ENCODE measurements at places on chromosomes 5 and 9. TPM values are rescaled to one million over a fixed set of nuclear protein-coding genes. Genes with fewer than 3 reads are reported as not detected.
A peak's percentile ranks its signal among the peaks of the same experiment; 100 is the strongest.

- DNase-seq: no peak
These were observed 50.3 kb downstream of the RXRA start for GRCh38 chr9:134376386-134377142.

DNA sequence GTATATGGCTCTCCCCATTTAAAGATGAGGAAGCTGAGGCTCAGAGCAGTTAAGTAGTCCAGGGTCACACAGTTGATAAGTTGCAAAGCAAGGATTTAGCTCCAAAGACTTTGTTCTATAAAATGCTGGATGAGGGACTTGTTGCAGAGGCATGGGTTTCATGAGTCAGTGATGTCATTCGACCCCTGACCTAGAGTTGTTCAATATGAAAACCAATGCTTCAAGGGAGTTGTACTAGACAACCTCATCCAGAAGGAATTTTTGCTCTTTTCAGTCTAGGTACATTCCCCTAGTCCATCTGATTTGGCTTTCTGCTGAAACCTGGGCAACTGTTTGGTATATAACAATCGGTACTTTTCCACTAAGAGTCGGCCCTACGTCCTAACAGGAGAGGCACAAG is 550.4 kb downstream of the EBF1 start:
- DNase-seq: no peak

- no peak for DNase-seq
These were observed 2.1 kb upstream of the SMAD5 start for GRCh38 chr5:136130581-136130980.

- no peak for DNase-seq
These were observed 1104.8 kb upstream of the C9orf72 start for GRCh38 chr9:28678097-28678496.

DNA sequence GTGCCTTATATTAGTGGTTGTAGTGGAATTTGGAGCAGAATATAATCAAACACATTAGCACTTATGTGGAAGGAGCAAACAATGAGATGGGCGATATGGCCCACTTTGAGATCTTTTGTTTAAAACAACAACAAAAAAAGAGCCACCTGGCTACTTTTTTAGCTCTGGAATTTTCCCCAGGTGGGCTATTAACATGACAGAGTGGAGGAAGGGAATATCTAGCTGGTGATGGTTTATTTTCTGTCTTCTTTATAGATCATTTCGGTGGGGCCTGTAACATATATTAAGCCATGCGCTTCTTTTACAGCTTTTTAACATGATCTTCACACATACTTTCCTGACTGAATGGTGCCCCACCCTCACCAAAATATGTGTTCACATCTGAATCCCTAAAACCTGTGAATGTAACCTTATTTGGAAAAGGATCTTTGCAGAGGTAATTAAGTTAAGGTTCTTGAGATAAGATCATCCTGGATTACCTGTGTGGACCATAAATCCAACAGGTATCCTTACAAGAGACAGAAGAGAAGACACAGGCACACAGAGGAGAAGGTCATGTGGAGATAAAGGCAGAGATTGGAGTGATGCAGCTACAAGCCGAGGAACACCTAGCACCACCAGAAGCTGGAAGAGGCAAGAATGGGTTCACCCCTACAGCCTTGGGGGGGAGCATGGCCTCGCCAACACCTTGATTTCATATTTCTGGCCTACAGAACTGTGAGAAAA is 16.6 kb upstream of the ENTREP1 start:
- no peak for DNase-seq

DNA sequence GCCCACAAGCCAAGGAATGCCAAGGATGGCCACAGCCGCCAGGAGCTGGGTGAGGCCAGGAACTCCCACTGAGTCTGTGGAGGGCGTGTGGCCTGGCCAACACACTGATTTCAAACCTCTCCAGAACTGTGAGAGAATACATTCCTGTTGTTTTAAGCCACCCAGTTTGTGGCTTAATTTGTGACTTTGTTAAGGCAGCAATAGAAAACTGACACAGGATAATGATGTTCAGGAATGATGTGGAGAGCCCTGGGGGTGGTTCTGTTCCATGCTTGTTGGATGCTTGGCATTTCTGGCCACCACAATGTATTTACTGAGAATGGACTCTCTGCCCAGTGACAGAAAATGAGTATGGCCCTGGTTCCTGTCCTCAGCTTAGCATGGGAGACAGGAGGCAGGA is 82.8 kb downstream of the DAP start:
- no peak for DNase-seq

GRCh38 chr5:125409861-125410536 is 663.6 kb upstream of the ZNF608 start:
- DNase-seq: no peak

The SLC1A3 gene
- total RNA-seq: 7.9 TPM

DNA sequence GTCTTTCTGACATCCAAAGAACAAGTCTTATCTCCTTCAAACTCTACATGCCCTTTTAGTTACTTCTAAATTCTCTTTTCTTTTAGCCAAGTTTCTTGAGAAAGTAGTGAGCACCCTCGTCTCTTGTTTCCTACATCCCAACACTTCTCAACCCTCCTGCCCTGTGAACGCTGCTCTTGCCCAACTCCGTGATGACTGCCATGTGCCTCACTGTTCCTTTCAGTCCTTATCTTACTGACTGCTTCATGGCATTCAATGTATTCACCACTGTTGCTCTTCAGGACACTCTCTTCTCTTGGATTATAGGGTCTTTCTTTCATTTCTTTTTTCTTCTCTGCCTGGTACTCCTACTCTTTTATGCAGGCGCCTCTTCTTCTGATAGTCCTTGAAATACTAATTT is 14.8 kb downstream of the C9 start:
- DNase-seq: no peak

- no peak for DNase-seq
These were observed 105.1 kb downstream of the CEMIP2 start for GRCh38 chr9:71663216-71663615.

The FBP1 gene
- total RNA-seq: 6.5 TPM

The NUP214 gene
- 47.6 TPM for total RNA-seq

The ZMAT2 gene
- 75.9 TPM for total RNA-seq

DNA sequence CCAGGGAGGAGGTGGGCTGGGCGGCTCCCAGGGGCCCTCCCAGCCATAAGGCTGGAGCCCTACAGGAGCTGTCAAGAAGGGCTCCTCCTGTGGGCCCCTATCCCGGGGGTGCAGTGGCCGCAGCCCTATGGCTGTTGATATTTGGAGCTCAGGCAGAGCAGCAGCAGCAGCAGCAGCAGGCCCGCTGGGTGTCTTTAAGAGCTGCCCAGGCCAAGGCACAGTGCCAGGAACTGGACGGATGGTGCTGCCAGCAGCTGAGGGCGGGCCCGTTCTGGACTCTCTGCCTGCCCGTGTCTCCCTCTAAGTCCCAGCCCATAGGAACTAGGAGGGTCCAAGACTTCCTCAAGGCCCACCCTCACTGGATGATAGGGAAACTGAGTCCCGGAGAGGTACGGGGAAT is 3.6 kb downstream of the AK1 start:
- no peak for DNase-seq

DNA sequence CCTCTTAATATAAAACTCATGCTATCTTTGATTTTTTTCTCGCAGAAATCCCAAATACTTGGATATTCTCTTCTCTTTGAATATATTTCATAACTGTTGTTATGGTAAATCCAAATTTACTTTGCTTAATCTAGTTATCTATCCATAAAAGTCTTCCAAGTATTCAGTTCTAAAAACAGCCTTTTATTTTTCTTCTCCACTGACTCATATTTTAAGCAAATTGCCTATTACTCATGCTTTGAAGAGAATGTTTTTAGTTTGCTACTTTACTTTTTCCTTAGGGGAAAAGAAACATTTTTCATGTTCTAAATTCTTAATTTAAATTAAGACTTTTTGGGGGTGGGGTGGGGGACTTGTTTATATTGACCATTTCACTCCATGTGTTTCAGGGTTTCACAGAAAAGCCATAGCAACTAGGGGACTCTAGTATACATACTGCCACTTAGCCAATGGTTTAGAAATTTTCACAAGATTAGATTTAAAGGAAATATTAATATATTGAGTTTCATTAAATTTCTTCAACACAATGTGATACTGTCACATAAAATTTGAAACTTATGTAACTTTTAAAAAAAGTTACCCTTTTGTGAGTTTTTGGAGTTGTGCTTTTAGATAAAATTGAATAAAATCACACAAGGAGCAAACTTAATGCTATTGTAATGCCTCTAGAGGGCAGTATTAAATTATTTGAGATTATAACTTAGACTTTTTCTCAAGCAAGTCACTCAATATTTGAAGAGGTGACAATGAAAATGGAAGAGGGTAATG is 545.8 kb upstream of the ARRDC3 start:
- DNase-seq: no peak

DNA sequence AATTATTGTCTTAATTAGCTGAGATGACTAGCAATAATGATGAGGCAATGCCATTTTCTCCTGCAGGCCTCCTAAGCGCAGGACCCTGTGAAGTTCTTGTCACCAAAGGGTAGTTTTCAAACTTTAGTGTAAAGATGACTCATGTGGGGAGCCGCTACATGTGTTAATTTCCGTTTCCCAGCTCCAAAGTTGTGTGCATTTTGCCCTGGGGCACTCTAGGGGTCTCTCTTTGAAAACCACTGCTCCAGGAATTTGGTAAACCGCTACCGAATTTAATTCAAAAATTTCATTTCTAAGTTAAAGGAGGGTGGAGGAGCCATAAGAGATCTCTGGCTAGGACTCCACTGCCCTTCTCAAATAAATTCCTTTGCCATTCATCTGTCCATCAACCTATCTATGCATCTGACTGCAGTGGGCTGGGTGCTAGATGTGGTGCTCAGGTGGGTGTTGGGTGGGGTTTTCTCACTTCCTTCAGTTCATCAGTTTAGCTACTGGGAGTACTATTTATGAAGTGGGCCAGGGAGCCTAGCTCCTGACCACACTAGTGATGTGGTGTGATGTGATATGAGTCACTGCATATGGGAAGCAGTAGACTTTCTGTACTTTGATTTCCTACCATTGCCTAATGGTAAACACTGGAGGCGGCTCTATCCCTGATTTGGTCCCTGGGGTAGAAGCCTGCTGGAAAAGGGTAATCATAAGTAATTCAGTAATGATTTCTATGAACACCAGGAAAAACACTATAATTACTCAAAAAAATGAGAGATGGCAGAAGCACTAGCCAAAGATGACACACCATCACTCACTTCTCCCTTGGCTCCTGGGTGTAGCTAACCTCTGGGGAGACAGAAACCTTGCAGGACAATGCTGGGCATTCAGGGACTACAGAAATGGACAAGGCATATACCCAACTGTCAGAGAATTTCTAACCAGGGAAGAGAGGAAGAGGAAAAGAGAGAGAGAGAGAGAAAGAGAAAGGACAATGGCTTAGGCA is 4.0 kb upstream of the ZSWIM6 start:
- DNase-seq: no peak

DNA sequence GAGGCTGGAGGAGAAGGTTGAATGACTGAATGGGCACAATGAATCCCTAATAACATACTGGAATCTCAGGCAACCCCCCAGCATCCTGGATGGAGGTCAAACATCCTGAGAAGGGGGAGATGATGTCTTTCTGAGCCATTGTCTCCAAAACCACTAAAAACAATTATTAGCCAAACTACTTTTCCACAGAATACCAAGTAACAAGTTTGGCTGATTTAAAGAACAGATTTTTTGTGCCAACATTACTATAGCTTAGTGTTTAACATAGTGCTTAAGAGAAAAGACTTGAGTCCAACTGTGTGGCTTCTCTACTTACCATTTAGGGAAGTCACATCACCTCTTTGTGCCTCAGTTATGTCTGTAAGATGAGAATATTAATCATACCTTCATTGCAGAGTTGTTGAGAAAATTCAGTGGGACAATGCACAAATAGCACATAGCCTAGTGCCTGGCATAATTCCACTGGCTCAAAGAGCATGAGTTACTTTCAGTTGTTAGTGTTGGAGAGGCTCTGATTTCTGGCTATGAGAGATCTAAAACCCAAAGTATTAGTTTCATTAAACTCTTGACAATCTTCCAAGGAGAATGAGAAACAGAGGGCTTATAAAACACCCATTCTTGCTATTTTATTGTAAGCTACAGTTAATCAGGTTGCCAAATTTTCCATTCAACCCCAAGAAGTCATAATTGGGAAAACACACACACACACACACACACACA is 111.3 kb upstream of the NR3C1 start:
- no peak for DNase-seq

DNA sequence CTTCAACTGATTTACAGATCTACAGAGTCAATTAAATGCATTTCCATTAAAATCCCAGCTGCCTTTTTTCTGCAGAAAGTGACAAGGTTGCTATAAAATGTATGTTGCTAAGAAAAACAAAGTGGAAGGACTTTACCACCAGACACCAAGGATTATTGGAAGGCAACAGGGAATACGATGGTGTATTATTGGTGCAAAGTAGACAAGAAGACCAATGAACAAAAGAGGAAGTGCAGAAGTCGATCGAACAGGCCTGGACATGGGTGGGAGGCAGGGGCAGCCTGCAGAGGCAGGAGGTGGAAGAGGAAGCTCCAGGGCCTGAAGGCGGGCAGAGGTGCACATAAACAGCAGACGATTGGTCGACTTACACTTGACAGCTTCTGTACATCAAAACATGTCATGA is 10.6 kb upstream of the SLC6A19 start:
- no peak for DNase-seq

The CATSPER3 gene
- total RNA-seq: 1.4 TPM

- DNase-seq: no peak
These were observed 17.4 kb upstream of the ADRB2 start for GRCh38 chr5:148808864-148809642.

The FSTL4 gene
- total RNA-seq: 0.71 TPM

- DNase-seq: no peak
These were observed 68.9 kb upstream of the STXBP1 start for GRCh38 chr9:127543221-127543620.

The LCN1 gene
- total RNA-seq: not detected

The ACTBL2 gene
- 0.45 TPM for total RNA-seq

The EDIL3 gene
- total RNA-seq: 0.24 TPM

The GLRA1 gene
- total RNA-seq: not detected

- no peak for DNase-seq
These were observed 71.4 kb downstream of the INSYN2B start for GRCh38 chr5:169908864-169909263.

The GRM6 gene
- not detected for total RNA-seq

DNA sequence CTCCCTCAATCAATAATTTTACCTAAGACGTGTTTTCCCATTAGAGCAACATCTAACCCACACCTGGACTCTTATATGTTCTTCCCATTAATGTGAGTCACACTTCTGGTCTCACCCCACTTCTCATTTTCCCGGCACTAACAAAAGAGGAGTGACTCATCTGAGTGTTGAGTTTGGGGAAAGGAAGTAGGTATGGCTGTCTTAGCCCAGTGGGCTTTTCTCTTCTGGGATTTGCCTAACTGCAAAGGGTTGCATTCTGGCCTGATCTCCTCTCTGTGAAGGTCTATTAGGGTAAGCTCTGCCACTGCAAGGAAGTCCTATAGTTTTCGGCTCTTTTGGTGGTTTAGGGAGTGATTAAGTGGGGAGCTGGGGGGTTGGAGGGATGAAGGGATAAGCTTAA is 195.6 kb downstream of the KIAA0825 start:
- peak; percentile 20 for DNase-seq

All from Calu3 (cell line).